Chondrocyte (in vitro differentiated cells): ENCODE measurements at places on chromosomes 2 and 18. TPM values are rescaled to one million over a fixed set of nuclear protein-coding genes. Genes with fewer than 3 reads are reported as not detected.

Gene ABCB11
- total RNA-seq = not detected in 3 replicates

Gene FAM237A
- not detected in 3 replicates for total RNA-seq

GRCh38 chr2:136022396-136023146 is 37.1 kb upstream of the DARS1 start:
- no peak overlapping the region for H3K27ac ChIP-seq
- peaks cover 11% of the 10 kb centered on the region for H3K4me1 ChIP-seq
- DNase-seq = no peak

Gene CNGA3
- not detected in 3 replicates for total RNA-seq

Gene FBXO36
- 3.0 to 5.9 TPM (median 3.3 TPM) in 3 replicates for total RNA-seq

- no peak overlapping the region for H3K27ac ChIP-seq
- DNase-seq = no peak
- peaks cover 15% of the 10 kb centered on the region for H3K36me3 ChIP-seq
- no peaks in the 10 kb centered on the region for H3K27me3 ChIP-seq
- H3K4me1 ChIP-seq = no peaks in the 10 kb centered on the region
Measured at GRCh38 chr2:40144022-40144421, 307.9 kb downstream of the SLC8A1 start.

DNA sequence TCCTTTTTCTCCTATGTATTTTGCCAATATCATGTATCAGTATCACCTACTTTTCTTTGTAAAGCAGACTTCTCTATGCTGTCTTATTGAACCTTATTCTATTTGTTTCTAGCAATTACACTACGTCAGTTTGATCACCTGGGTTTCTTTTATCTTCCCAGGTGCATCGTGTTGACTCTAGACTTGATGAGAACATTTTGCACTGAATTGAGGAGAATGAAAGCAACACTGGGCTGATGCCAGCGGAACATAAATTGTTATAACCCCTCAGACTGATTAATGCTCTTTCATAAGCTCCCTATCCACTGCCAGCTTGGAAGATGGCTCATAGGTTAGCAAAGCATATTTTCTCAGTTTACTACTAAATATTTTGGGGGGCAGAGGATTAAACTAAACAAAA is 140.6 kb downstream of the EPHA4 start:
- H3K36me3 ChIP-seq = peaks cover 2% of the 10 kb centered on the region
- H3K27ac ChIP-seq = no peak overlapping the region
- no peaks in the 10 kb centered on the region for H3K4me1 ChIP-seq

DNA sequence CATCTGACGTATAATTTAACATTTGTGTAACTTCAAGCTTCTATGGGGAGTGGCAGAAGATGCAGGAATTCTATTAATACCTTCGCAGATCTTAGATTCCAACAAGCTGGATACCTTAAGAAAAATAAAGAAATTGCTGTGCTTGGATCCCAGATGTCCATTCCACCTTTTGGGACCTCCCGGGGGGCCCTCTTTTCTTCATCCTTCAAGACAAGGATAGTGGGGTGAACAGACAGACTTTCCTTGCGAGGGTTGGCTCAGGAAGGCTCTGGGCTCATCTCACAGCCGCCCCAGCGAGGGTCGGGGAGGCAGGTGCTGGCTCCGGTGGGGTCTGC is 509 bp upstream of the RNF144A start:
- no peaks in the 10 kb centered on the region for H3K36me3 ChIP-seq
- no peaks in the 10 kb centered on the region for H3K27me3 ChIP-seq
- H3K4me3 ChIP-seq = peak overlapping the region; percentile 60

- no peaks in the 10 kb centered on the region for H3K27me3 ChIP-seq
- DNase-seq = no peak
- H3K27ac ChIP-seq = no peak overlapping the region
- H3K4me1 ChIP-seq = peaks cover 12% of the 10 kb centered on the region
- peaks cover 1% of the 10 kb centered on the region for H3K36me3 ChIP-seq
Measured at GRCh38 chr2:186749219-186749618, 55.4 kb downstream of the FAM171B start.

Gene APOB
- total RNA-seq = 0.23 to 0.32 TPM (median 0.31 TPM) in 3 replicates

DNA sequence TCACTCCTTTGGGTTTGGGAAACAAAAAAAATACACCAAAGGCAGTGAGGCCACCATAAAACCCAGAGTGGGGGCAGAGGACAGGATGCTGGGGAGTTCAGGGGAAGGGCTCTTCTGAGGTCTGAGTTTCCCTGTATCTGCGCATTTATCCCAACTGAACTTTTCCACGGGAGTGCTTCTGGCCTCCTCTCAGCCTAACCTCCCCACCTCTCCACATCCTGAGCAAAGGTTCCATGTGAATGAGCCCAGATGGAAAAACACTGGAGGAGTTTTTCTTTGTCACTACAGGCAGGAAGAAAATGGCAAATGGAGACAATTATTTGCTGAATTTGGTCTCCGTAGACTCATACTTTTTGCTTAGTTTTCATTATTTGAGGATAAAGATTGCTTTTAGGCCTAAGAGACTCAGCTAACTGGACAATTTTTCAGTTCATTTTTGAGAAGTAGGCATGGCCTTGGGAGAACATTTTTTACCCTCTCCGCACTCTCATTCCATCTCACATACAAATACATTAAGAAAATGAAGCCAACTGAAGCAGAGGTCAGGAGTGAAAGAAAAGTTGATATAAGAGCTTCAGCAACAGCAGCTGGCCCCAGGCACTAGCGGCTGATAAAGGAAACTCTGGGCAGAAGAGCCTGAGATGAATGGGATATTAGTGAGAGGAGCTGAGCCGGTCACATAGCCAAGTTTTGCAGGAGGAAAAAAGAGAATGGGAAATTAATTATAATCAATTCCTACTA is 82.6 kb upstream of the CYP1B1 start:
- no peak for DNase-seq
- no peak overlapping the region for H3K4me3 ChIP-seq
- H3K27ac ChIP-seq = peak overlapping the region; percentile 90
- peaks cover 35% of the 10 kb centered on the region for H3K4me1 ChIP-seq
- H3K27me3 ChIP-seq = no peaks in the 10 kb centered on the region

- no peak for DNase-seq
- peak overlapping the region; percentile 81 for H3K4me3 ChIP-seq
- no peaks in the 10 kb centered on the region for H3K27me3 ChIP-seq
- H3K27ac ChIP-seq = peak overlapping the region; percentile 94
- peaks cover 7% of the 10 kb centered on the region for H3K36me3 ChIP-seq
- H3K4me1 ChIP-seq = peaks cover 26% of the 10 kb centered on the region
Measured at GRCh38 chr2:219207134-219207883, 727 bp downstream of the ZFAND2B start.

Gene LCT
- not detected in 3 replicates for total RNA-seq

Gene CCDC68
- total RNA-seq = not detected in 3 replicates

- DNase-seq = no peak
- peaks cover 14% of the 10 kb centered on the region for H3K27me3 ChIP-seq
- H3K4me1 ChIP-seq = no peaks in the 10 kb centered on the region
- peaks cover 2% of the 10 kb centered on the region for H3K36me3 ChIP-seq
- no peak overlapping the region for H3K4me3 ChIP-seq
Measured at GRCh38 chr2:233044974-233045605, 12.6 kb downstream of the NEU2 start.

- H3K4me3 ChIP-seq = no peak overlapping the region
- peaks cover 4% of the 10 kb centered on the region for H3K4me1 ChIP-seq
- peaks cover 6% of the 10 kb centered on the region for H3K27me3 ChIP-seq
- no peak overlapping the region for H3K27ac ChIP-seq
Measured at GRCh38 chr2:16069933-16070647, 129.7 kb downstream of the MYCN start.

DNA sequence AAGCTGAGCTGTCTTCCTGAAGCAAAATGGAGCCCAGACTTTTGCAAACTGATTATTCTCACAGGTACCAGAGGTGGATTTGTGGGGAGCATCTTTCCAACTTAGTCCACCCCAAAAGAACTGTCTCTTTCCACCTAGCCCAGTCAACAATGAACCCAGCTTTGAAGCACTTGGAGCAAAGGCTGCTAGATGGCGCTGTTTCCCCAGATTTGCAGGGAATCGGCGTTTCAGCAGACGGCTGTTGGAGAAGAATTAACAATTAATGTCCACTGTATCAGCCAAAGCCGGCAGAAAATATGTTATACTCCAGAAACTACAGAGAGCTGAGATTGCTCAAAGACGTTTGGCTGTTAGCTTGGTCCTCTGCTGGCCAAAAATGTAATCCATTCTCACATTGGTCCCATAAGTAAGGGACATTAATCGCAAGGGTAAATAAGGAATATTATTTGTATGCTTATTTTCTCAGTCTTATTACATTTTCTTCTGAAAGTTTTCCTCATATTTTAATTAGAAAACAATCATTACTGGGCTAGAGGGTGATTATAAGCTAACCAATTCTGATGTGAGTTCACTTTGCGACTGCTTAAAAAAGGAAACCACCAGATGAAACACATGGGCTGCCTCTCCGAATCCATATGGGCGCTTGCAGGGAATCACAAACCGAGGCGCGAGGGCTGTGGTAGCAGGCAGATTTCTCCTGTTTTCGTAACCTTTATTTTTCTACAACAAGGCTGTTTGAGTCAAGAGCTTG is 423.8 kb upstream of the MEX3C start:
- H3K4me1 ChIP-seq = no peaks in the 10 kb centered on the region
- H3K4me3 ChIP-seq = peak overlapping the region; percentile 48
- no peak for DNase-seq
- H3K36me3 ChIP-seq = no peaks in the 10 kb centered on the region
- no peak overlapping the region for H3K27ac ChIP-seq
- peaks cover 29% of the 10 kb centered on the region for H3K27me3 ChIP-seq

GRCh38 chr18:47883771-47884413 is 46.6 kb downstream of the SMAD2 start:
- H3K4me3 ChIP-seq = no peak overlapping the region
- H3K36me3 ChIP-seq = peaks cover 16% of the 10 kb centered on the region
- H3K27me3 ChIP-seq = no peaks in the 10 kb centered on the region
- no peak overlapping the region for H3K27ac ChIP-seq
- peaks cover 36% of the 10 kb centered on the region for H3K4me1 ChIP-seq
- DNase-seq = no peak

DNA sequence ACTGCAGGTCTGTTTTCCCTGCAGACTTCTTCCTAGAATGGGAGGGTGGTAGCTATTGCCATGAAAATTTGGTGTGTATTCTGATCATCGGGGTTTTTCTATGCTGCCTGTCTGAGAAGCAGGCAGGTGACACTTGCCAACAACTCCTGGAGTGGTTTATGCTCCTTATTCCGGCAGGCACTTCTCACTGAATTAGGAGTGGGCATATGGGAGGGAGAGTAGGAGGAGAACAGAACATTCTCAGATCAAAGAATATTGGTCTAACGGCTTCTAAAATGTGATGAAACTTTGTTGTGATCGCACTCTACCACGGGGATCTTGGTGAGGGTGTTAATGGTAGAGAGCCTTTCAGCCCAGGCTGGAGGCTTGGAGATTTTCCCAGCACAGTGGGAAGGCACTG is 480.8 kb downstream of the PLCL1 start:
- no peaks in the 10 kb centered on the region for H3K36me3 ChIP-seq
- no peaks in the 10 kb centered on the region for H3K4me1 ChIP-seq
- peaks cover 33% of the 10 kb centered on the region for H3K27me3 ChIP-seq
- no peak for DNase-seq

- H3K27ac ChIP-seq = no peak overlapping the region
- H3K36me3 ChIP-seq = peaks cover 3% of the 10 kb centered on the region
- no peak for DNase-seq
- peaks cover 32% of the 10 kb centered on the region for H3K27me3 ChIP-seq
- H3K4me1 ChIP-seq = no peaks in the 10 kb centered on the region
- no peak overlapping the region for H3K4me3 ChIP-seq
Measured at GRCh38 chr2:170571612-170572011, 143.5 kb upstream of the SP5 start.

Gene RAB1A
- 183 to 202 TPM (median 192 TPM) in 3 replicates for total RNA-seq

Gene LOXHD1
- not detected in 3 replicates for total RNA-seq

Gene LRP1B
- total RNA-seq = 0.03 to 0.65 TPM (median 0.25 TPM) in 3 replicates

GRCh38 chr2:26540306-26540705 is 62.4 kb upstream of the OTOF start:
- no peaks in the 10 kb centered on the region for H3K36me3 ChIP-seq
- no peak for DNase-seq
- H3K4me1 ChIP-seq = peaks cover 10% of the 10 kb centered on the region

- no peak overlapping the region for H3K4me3 ChIP-seq
- peaks cover 32% of the 10 kb centered on the region for H3K27me3 ChIP-seq
- no peaks in the 10 kb centered on the region for H3K36me3 ChIP-seq
- no peaks in the 10 kb centered on the region for H3K4me1 ChIP-seq
- DNase-seq = no peak
- H3K27ac ChIP-seq = no peak overlapping the region
Measured at GRCh38 chr2:126798276-126799140, 100.2 kb upstream of the TEX51 start.

DNA sequence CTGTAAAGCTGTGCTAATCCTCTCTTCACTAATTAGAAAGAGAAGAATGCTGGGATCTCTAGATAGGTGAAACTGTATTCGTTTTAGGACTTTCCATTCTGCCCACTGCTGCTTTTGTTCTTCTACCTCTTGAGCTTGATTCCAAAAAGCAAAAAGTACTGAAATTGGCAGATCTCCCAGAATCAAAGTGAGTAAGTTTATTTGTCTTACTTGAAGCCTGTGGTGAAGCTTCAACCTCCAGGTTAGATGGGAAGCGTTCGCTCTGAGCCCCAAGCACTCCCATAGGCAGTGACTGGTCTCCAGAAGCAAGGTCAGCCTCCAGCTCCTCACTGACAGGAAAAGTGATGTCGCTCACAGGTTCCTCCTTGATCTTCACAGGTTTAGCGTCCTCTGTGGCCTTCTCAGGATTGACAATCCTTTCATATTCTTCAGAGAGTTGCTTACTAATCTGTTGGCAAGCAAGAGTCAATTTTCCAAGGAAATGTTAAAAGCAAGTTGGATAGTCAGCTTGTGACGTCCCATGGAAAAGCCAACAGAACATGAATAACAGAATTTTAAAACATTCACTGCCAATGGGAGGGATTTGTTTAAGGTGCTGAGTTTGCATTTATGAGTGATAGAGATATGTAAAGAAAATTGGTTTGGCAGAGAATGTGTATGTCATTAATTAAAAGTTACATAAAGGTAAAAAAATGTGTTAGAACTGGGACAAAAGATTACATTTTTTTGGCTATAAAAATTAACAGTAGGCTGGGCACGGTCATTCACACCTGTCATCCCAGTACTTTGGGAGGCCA is 8.1 kb downstream of the SUPT7L start:
- H3K27ac ChIP-seq = no peak overlapping the region
- H3K36me3 ChIP-seq = peaks cover 41% of the 10 kb centered on the region
- no peak overlapping the region for H3K4me3 ChIP-seq
- H3K27me3 ChIP-seq = no peaks in the 10 kb centered on the region

- peaks cover 2% of the 10 kb centered on the region for H3K27me3 ChIP-seq
- no peak for DNase-seq
- H3K4me1 ChIP-seq = no peaks in the 10 kb centered on the region
- no peak overlapping the region for H3K27ac ChIP-seq
- H3K36me3 ChIP-seq = no peaks in the 10 kb centered on the region
- H3K4me3 ChIP-seq = no peak overlapping the region
Measured at GRCh38 chr2:77434880-77435279, 87.3 kb downstream of the LRRTM4 start.

GRCh38 chr18:79383388-79384056 is 12.2 kb upstream of the NFATC1 start:
- H3K4me1 ChIP-seq = peaks cover 7% of the 10 kb centered on the region
- DNase-seq = peak; percentile 89
- H3K27ac ChIP-seq = no peak overlapping the region
- peaks cover 14% of the 10 kb centered on the region for H3K27me3 ChIP-seq
